ENCODE measurements at places on chromosomes 6 and 20.

DNA sequence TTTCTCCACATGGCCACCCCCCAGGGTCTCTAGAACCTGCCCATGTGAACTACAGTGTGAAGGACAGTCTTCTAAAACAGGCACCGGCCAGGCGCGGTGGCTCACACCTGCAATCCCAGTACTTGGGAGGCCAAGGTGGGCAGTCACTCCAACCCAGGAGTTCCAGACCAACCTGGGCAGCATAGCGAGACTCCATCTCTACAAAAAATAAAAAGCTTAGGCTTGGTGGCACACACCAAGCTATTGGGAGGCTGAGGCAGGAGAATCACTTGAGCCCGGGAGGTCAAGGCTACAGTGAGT is 13.7 kb downstream of the ACSS1 start:
- no peak for DNase-seq

- DNase-seq = no peak
Measured at GRCh38 chr20:49482173-49482572, 295 bp downstream of the KCNB1 start.

DNA sequence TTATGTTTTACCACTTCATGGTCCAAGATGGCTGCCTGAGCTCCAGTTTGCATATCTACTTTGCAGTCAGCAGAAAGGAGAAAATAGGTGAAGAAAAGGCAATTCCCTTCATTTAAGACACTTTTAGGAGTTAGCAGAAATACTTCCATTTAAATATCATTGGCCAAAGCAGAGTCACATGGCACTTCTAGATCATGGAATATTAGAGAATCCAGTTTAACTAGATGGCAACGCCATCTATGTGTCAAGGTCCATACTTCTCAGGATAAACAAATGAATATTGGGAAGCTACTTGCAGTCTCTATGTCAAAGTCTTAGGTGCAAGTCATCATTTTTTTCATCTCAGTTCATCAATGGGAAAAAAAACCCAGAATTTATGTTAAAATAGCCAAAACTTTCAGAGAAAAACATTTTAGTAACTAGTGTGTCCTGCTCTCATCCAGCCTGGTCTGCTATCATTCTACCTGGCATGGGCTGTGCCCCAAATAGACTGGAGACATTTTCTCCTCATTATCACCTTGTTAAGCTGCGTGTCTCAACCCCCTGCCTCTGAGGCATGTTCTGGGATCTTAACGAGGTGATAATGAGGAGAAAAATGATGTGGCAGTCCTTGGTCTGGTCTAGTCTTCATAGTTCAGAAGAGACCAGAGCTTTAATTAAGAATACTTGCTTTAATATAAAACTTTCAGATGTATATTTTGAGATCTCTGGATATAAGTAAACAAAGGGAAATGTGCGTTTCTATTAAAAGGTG is 227.3 kb downstream of the TBX18 start:
- DNase-seq = no peak

GRCh38 chr6:73515204-73515655 is 5.6 kb downstream of the EEF1A1 start:
- no peak for DNase-seq

- no peak for DNase-seq
Measured at GRCh38 chr6:24391756-24392405, 10.9 kb upstream of the MRS2 start.

- DNase-seq = no peak
Measured at GRCh38 chr6:119536666-119537065, 187.1 kb upstream of the MAN1A1 start.

- no peak for DNase-seq
Measured at GRCh38 chr20:2446845-2447244, 23.7 kb downstream of the SNRPB start.

DNA sequence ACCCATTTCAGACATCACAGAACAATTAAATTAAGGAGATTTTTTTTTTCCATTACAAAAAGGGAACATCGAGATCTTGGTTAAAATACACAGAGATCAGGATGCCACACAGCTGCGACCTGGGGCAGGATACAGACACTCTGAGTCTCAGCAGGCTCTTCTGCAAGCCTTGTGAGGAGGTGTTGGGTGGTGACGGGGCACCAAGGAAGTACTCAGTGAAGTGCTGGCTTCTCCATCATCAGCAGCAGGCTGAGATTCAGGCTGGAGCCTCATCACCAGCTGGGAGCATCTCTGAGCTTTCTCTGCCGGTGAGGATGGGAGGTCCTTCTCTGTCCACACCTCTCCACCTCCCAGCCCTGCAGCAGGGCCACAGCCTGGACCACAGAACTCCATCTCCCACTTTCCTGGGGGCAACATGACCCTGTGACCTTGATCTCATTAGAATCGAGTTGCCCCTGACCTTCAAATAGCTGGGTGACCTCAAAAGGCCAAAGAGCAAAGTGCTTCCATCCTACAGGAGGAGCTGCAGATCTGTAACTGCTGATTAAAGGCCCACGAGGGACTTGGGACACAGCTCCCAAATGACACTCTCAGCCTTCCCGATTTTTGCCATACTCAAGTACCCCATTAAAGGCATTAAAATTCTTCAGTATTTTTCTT is 16.0 kb downstream of the PMEPA1 start:
- DNase-seq = no peak

- DNase-seq = no peak
Measured at GRCh38 chr20:40274912-40275533, 414.0 kb downstream of the MAFB start.

- no peak for DNase-seq
Measured at GRCh38 chr20:25057234-25058050, 497 bp downstream of the ACSS1 start.

DNA sequence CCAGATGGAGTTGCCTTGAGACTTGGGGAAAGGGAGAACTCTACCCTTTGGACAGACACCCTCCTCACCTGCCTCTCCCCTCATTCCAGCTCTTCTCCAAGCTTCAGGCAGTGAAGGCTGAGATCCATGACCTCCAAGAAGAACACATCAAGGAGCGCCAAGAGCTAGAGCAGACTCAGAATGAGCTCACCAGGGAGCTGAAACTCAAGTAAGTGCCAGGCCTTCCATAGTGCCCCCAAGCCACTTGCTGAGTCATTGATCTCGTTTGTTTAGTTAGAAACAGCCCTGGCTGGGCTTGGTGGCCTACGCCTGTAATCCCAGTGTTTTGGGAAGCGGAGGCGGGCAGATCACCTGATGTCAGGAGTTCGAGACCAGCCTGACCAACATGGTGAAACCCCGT is 39.2 kb downstream of the KIF3B start:
- DNase-seq = no peak

DNA sequence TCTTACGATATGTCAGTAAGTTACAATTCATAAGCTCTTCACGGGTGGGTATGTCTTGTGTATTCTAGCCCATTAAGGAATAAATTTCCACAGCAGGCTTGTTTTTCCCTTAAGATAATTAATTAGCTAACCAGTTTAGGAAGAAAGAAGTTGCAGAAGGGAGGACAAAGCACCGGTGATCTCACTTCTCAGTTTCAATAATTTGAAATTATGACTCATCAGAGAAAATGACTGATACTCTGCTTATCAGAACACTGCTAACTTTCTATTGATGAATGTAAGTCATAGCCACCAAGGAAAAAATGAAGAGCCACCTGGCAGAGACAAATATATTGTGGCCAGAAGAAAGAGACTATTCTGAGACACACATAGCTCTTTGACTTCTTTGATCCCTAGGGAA is 35.0 kb upstream of the ENTPD6 start:
- no peak for DNase-seq

DNA sequence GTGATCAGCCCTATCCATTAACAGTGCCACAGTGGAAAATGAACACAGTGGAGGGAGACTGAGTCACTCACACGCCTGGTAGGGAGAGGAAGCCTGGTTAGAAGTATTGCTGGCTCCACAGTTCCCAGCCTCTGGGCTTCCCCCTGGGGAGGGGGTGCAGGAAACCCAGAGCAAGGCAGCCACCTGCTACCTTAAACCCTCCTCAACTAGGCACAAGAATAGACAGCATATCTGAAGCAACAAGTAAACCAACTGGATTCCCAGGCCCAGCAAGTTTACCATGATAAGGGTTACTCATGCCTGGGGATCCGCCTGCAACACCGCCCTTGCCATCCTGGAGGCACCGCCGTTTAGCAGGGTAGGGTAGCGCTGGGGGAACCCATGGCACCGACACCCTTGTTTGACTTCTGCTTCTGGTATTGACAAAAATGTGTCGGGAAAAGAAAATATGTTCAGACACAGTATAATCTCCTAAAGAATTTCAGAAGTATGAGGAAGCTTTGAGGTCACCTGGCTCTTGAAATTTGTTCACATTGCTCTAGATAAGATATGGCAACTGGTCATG is 38.3 kb downstream of the SLC22A23 start:
- DNase-seq = no peak

GRCh38 chr6:79864001-79864400 is 83.4 kb downstream of the ELOVL4 start:
- DNase-seq = no peak

- DNase-seq = no peak
Measured at GRCh38 chr20:62692176-62692575, 16.5 kb upstream of the NTSR1 start.

GRCh38 chr6:2047855-2048254 is 197.6 kb downstream of the GMDS start:
- DNase-seq = no peak

All from GOT3 (cell line).